ENCODE measurements at places on chromosomes 5 and 9. TPM values are rescaled to one million over a fixed set of nuclear protein-coding genes. Genes with fewer than 3 reads are reported as not detected.

GRCh38 chr5:73229271-73229670 lies 56.3 kb downstream of the TMEM174 start:
- DNase-seq: no peak

DNA sequence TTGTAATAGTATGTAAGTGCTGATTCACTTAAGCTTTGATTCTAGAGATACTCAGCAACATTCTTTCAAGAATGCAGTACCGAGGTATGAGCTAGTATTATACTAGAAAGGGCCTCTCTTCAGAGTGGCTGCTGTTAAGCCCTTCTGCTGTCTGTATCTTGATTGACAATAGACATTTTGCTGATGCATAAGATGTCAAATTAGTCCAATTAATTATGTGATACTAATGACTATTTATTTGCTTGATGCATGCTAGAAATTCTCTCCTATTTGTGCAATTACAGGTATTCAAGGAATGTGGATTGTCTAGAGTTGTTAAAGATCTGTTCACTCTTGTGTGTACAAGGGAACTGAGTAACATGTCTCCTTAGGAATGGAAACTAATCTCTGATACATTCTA lies 92.3 kb upstream of the PTGER4 start:
- DNase-seq: no peak

DNA sequence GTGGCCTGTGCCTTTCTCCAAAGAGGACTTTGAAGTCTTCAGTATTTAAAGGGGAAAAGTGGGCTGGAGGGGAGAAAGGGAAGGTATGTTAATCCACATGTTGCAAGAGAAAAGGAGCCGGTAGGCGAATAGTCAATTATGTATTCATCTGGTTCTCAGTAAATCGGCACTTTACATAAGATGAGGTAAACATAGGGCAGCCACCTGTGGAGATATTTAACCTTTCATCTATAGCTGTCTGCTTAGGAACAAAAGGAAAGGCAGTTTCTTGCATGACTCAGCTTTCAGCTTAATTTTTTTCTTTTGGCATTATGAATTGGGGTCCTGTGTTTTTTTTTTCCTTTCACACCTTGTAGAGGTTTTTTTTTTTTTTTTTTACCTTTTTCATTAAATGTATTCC lies 42.2 kb downstream of the FGD3 start:
- no peak for DNase-seq

DNA sequence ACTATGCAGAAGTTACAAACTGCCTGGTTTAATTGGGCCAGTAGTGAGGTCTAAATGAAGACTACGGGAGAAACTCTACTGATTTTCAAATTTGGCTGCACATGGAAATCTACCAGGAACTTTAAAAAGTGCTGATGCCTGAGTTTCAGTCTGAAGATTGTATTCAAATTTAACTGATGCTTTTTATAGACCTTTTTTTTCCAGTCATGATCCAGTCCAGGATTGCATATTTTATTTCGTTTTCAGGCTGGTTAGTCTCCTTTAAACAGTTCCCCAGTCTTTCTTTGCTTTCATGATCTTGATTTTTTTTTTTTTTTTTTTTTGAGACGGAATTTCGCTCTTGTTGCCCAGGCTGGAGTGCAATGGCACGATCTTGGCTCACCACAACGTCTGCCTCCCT lies 23.7 kb upstream of the SPZ1 start:
- no peak for DNase-seq

The GABRA1 gene
- total RNA-seq: not detected

The PLEKHG4B gene
- 0.09 TPM for total RNA-seq
